Activated CD4-positive, alpha-beta T cell treated with anti-CD3 and anti-CD28 coated beads, Interleukin-2, amount 50 U/mL, for 24 hours (primary cell): ENCODE measurements at places on chromosomes 3 and 15.

GRCh38 chr3:128399221-128399915 lies 67.3 kb downstream of the DNAJB8 start:
- DNase-seq, result no peak

DNA sequence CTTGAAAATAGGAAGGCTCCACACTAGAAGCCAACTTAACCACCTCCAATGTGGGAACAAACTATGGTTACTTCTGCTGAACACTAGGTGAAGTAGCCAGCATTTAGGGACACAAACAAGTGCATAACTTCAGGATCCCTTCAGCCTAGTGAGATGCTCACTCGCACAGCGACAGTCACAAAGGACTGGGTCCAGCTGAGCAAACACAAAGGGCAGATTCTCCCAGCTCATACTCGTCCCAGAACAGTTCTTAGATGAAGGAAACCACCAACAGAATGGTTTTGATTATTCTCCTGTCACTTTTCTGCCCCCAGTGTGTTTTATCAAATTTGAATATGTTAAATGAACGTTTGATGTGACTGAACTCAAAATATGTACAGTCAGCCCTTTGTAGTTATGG lies 201.6 kb downstream of the KCNAB1 start:
- DNase-seq, result no peak

DNA sequence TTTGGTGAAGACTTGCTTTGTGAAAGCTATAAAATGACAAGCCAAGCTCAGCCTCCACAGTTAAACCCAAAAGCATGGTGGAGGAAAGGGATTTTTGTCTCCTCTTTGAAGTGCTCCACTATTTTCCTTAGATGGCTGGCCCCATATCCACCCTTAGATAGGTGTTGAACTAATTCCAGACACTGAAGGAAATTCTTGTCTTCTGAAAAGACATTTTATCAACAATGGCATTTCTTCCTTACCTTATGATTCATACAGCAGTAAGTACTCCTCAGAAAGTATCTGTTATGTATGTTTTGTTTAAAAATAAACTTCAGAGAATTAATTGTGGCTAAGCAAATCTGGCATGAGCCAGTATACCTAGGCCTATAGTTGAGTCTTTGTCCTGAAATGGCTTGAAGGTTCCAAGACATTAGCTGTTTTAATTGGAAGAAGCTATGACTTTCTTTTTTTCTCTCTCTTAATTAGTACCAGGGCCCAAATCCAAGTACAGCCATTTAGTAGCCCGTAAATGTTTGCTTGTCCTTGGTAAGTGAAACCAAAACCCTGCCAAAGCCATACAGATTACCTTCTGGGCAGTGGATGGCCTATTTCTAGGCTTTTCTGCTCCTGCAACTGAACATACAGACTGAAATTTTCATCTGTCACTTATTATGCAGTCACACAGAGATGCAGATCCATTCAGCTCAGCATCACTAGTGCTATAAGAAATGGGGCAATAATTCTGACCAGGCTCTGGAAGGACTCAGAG lies 5.1 kb upstream of the BFSP2 start:
- DNase-seq, result no peak

DNA sequence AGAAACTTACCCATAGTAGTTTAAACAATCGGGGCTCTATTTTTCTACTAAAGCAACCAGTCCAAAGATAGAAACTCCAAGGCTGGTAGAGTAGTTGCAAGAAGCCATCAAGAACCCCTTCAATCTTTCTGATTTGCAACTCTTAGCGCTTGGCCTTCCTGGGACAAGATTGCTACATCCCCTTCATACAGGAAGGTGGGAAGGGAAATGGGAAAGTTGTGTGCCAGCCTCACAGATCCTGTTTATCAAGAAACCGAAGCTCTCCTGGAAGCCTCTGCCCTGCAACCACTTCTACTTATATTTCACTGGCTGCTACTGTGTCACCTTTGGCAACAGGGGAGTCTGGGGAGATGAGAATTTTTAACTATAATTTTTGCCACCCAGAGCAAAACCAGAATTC lies 46.2 kb downstream of the OSBPL10 start:
- DNase-seq, result no peak

GRCh38 chr3:100760377-100760776 lies 51.1 kb downstream of the TFG start:
- no peak for DNase-seq

- DNase-seq, result no peak
These were observed 178.8 kb upstream of the STAC start for GRCh38 chr3:36201546-36201945.

GRCh38 chr3:134646086-134646485 lies 4.7 kb downstream of the KY start:
- DNase-seq, result no peak

DNA sequence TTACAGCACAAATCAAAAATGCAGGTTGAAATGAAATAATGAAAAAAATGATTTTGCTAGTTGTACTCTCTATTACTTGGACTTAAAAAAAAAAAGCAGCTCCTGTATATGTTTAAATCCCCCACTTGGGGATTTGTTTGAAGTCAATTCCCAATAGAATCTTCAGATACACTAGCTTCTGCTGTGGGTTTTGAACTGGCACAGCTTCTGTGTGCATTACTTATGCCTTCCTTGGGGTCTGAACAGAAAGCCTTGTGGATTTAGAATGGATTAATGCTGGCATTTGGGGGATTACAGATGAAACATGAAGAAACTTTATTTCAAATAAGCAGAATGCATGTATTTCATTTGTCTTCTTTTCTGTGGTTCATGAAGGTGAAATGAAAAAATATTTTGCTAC lies 513.2 kb upstream of the TBL1XR1 start:
- no peak for DNase-seq

- DNase-seq, result no peak
These were observed 360.0 kb upstream of the PROK2 start for GRCh38 chr3:72144773-72145505.

GRCh38 chr3:47440131-47440530 lies 35.6 kb downstream of the SCAP start:
- DNase-seq, result no peak

DNA sequence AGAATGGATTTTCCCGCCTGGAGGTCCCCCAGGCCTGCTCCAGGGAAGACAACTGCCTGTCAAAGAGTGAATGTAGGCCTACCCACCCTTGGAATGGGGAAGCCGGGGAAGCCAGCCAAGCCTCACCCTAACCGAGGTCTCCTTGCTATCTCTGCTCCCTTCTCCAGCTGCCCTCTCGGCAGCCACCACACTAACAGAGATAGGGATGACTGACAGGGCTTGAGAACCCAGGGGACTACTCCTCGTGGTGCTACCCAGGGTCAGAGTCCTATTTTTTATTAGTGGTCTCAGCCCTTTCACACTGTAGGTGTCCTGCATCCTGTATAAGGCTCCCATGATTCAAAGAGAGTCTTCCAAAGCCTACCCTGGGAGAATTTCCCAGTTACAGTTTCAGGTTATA lies 160.6 kb upstream of the CHRM5 start:
- DNase-seq, result no peak

DNA sequence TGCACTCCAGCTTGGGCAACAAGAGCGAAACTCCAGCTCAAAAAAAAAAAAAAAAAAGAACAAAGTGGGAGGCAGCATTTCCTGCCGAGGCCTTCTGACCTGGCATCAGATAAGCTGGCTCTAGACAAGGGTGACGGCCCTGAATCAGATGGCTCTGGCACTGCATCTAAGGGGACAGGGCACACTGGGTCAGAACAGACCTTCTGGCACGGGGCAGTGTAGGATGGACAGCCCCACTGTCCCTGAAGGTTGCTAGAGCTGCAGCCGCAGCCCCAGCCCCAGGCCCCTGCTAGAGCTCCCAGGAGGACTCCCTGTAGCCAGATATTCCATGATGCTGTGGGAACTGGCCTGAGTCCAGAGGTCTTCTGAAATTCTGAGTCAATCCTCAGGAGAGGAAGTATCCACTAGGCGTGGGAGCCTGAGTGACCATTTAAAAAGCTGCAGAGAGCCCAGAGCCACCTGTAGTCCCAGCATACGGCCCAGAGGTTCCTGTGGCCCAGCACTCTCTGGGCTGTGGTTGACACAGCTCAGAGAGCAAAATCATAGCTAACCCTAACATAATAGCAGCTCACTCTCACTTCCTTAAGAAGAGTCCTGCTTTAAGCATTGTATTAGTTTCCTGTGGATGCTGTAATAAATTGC lies 69.2 kb upstream of the MFGE8 start:
- no peak for DNase-seq

DNA sequence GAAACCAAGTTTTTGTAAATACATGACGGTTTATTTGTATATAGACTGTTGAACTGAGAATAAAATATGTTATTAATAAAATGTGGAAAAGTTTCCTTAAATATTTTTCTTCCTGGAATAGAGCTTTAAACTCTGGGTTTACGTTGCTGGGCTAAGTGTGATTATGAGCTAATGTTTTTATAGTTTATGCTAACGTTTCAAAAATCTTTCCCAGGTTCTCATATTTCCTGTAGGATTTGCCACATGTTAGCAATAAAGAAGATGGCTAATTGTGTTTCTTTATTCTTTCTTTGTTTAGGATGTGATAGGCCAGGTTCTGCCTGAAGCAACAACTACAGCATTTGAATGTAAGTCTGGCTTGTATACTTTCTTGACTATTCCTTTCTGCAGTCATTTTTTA lies 7.2 kb downstream of the MAP2K5 start:
- no peak for DNase-seq

GRCh38 chr15:74869726-74870407 lies 3.3 kb downstream of the SCAMP2 start:
- no peak for DNase-seq

DNA sequence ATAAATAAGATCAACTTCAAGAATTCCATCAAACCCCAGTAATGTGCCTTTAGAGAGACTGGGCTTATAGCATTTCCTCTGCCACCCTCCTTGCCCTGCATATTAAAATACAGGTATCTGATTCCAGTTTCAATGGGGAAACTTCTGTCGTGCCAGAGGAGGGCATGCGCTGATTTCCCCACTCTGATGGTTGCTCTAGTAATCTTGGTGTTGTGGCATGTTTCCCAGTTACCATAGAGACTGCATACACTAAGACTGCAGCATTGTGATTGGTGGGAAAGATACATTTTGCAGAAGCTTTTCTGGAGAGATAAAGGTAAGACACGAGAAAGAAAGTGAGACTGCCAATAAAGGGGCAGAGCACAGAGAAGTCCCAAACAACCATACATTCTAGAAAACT lies 225.6 kb downstream of the TIGIT start:
- no peak for DNase-seq

- no peak for DNase-seq
These were observed 88.7 kb upstream of the ADPGK start for GRCh38 chr15:72872066-72872845.

- DNase-seq, result no peak
These were observed 185.9 kb upstream of the GBE1 start for GRCh38 chr3:81947359-81947758.

DNA sequence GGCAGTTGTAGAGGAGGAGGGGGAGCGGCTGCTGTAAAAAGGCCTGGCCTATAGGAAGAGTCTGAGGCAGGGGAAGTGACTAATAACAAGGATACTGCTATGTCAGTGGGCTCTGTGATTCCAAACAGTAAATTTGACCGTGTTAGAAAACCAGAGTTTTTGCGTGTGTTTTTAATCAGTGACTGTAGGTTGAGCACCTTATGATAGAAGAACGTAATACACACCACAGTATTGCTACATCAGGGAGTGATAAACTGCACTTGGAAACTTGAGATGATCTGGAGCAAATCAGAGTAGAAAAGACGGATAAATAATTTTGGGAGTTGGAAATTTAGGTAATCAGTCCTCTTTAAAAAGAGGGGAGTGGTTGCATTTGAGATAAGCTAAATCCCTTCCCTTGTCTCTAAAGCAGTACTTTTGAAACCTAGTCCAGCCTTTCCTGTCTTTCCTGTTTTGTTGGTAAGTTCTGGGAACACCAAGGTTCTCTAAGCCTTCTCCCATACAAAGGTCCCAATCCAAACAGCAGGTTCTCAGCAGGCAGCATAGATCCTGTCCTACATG lies 130.5 kb upstream of the NR2E3 start:
- no peak for DNase-seq

- no peak for DNase-seq
These were observed 313.9 kb downstream of the POLQ start for GRCh38 chr3:121231872-121232271.

GRCh38 chr15:60264566-60264965 lies 133.2 kb downstream of the ANXA2 start:
- DNase-seq, result no peak

GRCh38 chr3:12395349-12396012 lies 88.8 kb upstream of the TSEN2 start:
- no peak for DNase-seq

GRCh38 chr15:52559575-52559974 lies 9.3 kb downstream of the ARPP19 start:
- peak; percentile 30 for DNase-seq

DNA sequence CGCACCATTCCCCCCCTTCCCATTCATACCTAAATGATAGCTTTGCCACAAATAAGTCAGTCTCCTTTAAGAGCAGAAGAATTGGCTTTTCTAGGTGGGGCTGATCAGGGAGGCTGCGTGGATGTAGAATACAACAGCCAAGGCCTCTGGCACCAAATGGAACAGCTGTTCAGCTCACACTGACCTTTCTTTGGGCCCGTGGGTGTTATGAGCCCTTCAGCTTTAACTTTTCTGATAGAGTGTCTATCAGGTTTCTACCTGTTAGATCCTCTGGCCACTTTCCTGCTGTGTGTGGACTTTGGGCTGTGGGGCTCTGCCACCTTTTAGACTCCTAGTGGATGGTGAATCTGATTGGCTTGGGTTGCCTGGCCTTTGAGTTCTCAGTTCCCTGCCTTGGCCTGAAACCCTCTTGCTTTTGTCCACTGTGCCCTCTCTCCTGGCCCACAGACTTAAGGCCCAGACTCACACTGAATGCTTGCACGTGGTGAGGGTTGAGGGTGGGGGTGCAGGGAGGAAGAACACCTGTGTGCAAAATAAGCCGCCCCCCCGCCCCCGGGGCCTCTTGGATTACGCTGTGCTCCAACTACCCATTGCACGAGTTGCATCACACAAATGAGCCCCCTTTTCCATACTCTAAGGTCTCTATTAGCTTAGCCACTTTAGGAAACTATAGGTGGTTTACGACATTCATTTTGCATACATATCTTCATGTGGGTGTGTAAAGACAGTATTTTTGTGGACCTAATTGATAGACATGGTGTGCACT lies 1.3 kb upstream of the RFX7 start:
- DNase-seq, result peak; percentile 4

GRCh38 chr15:78873793-78874765 lies 1.4 kb downstream of the MORF4L1 start:
- no peak for DNase-seq

DNA sequence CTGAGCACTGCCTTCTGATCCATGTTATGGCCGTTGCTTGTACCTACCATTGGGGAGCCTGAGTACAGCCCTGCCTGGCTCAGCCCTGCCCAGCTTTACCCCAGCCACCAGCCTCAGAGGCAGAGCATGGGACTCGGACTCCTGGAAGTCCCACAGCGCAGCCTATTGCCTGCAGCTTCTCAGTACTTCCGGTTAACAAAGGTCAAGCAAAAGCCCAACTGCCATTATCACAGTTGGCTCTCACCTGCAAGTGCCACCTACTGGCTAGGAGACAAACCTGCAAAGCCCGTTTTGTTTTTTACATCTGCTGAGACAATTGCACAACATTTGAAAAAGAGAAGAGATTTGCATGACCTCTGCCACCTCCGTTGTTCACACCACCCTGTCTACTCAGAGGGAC lies 1081.7 kb downstream of the NAALADL2 start:
- DNase-seq, result no peak
